ENCODE measurements at places on chromosomes 3 and 15. TPM values are rescaled to one million over a fixed set of nuclear protein-coding genes. Genes with fewer than 3 reads are reported as not detected.

DNA sequence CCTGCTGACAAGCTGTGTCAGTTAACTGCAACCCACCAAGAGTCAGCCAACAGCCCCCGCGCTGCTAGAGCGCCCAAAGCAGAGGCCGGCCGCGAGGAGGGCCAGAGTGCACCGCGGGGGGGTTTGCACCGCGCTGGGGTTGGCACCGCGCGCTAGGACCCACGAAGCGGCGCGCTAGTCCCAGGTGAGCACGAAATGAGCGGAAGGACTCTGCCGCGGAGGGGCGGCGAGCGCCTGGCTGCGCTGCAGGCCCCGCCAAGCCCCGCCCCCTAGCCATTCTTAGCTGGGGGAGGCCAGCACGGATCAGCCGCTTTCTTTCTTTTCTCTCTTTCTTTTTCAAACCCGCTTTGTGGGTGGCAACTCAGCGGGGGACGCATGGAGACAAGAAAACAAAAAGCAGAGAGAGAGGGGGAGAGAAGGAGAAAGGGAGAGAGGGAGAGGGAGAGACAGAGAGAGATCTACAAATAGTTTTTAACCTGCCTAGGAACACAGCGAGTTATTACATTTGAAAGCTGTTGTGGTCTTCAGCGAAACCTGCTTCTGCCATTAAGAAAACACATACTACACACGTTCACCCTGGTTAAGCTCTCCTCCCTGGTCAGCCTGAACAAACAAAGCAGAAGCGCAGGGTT lies 6.9 kb upstream of the FOXB1 start:
- peaks cover 3% of the 10 kb centered on the region for H3K36me3 ChIP-seq
- H3K27me3 ChIP-seq: peaks cover 99% of the 10 kb centered on the region
- H3K4me1 ChIP-seq: peaks cover 29% of the 10 kb centered on the region
- H3K4me3 ChIP-seq: peak overlapping the region; percentile 73

- DNase-seq: no peak
- peak overlapping the region; percentile 99 for H3K27ac ChIP-seq
- no peaks in the 10 kb centered on the region for H3K27me3 ChIP-seq
- peaks cover 79% of the 10 kb centered on the region for H3K4me1 ChIP-seq
- no peaks in the 10 kb centered on the region for H3K36me3 ChIP-seq
Measured at GRCh38 chr15:31344823-31345605, 18.4 kb downstream of the KLF13 start.

DNA sequence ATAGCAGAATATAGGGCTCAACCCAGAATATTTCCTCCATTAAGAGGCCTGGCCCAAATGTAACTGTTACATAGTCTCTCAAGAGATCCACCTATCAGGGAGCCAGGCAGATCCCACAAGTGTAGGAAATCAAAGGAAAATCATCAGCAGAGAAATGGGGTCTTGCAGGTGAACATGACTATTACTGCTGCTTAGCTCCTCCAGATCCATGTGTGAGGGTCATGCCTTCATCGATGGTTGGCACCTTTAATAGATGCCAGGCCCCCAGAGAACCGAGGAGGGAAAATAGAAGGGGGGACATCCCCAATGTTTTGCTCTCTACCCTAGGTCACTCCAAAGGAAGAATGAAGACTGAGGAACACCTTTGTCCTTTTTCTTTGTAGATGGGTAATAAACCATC lies 1029.9 kb upstream of the CADM2 start:
- no peaks in the 10 kb centered on the region for H3K36me3 ChIP-seq
- no peaks in the 10 kb centered on the region for H3K27me3 ChIP-seq
- no peak overlapping the region for H3K27ac ChIP-seq
- no peak for DNase-seq
- H3K4me1 ChIP-seq: no peaks in the 10 kb centered on the region
- no peak overlapping the region for H3K4me3 ChIP-seq

DNA sequence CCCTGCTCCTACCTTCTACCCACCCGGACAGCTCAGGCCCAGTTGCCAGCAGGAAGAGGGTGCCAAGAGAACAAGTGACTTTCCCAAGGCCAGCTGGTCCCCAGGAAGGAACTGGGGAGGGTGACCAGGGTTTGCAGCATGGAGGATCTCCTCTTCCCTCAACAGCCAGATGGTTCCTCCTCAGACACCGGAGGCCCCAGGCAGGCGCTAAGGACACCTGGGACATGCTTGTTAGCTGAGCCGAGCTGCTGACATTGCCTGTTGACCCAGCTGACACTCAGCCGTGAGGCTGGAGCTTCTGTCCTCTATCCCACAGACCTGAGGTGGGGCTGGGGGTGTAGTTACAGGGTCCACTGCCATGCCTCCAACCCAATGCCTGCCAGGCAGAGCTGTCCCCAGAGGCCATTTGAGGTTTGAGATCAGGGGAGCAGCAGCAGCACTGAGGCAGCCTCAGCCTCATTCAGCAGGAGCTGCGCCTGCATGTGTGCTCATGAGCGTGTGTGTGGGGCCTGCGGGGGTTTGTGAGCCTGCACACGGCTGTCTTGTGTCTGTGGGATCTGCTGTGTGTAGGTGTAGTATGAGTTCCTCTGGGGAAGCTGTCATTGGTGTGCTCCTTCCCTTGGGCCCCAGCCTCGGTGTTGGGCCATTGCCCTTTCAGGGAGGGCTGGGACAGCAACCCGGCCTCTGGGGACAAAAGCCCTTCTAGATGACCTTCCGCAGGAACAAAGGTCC lies 7.1 kb downstream of the CPLX3 start:
- H3K4me3 ChIP-seq: no peak overlapping the region
- H3K27me3 ChIP-seq: peaks cover 6% of the 10 kb centered on the region
- peak overlapping the region; percentile 53 for H3K27ac ChIP-seq
- peaks cover 11% of the 10 kb centered on the region for H3K4me1 ChIP-seq

VEPH1 gene
- total RNA-seq: 3.9 TPM
